ENCODE measurements at places on chromosomes 6 and 20.

GRCh38 chr20:37192137-37192854 is 12.9 kb upstream of the MROH8 start:
- DNase-seq, result peak; percentile 68

GRCh38 chr6:87487555-87487954 is 14.8 kb downstream of the SLC35A1 start:
- DNase-seq, result no peak

- DNase-seq, result no peak
Measured at GRCh38 chr6:134170844-134171243, 118.4 kb upstream of the SLC2A12 start.

- DNase-seq, result no peak
Measured at GRCh38 chr20:9441948-9442347, 72.4 kb upstream of the LAMP5 start.

DNA sequence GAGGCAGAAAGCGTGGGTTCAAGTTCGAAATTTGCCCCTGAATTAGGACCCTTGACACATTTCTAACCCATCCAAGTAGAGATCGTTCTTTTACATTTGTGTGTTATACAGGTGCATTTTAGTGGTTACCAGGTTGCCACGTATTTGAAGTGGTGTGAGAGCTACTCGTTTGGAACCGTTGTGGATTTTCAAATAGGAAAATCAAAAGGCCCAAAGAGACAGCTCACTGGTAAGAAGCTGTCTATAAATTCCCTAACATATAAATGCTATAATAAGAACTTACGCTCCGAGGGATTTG is 1.6 kb upstream of the REV3L start:
- DNase-seq, result no peak

DNA sequence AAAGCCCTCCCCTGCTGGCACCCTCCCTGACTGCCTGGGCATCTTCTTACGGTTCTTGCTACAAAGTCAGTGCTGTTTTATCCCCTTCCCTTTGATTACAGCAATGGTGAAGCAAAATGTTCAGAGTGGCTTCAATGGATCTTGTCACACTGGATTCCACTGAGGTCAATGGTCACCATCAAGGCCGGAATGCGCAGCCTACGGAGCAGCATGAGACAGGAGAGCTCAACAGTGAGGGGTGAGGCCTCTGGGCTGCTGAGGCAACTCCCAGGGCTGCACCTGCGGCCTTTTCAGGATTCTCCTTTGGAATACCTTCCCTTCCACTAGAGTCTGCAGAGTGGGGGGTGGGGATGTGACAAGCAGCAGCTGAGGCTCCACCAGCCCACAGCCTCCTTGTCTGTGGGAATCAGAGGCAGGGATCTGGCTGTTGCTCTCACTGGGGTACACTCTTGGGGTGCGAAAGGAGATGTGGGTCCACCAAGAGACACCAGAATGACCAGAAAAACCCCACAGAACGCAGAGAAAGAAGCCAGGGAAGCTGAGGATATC is 40.4 kb upstream of the EMILIN3 start:
- no peak for DNase-seq

DNA sequence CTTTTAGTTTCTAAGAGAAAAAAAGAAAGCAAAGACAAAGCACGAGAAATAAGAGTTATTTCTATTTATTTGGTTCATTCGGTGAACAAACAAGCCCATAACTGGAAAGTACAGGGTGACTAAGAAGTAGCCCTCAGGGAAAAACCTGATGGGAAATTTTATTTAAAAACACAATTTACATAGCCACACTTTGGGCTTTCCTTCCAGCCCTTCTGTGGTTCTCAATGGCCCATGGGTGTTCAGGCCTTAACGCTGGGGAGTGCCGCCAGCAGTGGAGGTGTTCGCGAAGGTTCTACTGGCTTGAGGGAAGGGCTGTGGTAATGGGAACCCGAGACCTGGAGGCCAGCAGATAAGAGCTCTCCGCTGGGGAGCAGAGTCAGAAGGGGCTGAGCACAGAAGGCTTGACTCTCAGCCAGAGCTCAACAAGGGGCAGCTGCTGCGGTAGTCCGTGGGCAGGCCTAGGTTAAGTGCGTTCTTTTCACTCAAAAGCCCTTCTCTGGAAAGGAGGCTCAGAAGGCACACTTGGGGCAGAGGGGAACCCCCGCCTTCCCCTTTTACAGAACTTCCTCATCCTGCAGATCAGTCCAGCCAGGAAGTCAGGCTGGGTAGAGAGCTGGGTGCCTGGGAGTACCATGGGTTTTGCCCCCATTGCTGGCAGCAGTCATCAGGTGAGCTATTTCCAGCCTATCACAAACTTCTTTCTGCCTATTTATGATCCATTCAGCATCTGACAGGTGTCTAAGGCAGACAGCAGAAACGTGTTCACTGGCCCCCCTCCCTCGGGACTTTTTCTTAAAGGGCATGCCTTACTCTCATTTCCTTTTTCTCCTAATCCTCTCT is 8.8 kb upstream of the CD83 start:
- no peak for DNase-seq

DNA sequence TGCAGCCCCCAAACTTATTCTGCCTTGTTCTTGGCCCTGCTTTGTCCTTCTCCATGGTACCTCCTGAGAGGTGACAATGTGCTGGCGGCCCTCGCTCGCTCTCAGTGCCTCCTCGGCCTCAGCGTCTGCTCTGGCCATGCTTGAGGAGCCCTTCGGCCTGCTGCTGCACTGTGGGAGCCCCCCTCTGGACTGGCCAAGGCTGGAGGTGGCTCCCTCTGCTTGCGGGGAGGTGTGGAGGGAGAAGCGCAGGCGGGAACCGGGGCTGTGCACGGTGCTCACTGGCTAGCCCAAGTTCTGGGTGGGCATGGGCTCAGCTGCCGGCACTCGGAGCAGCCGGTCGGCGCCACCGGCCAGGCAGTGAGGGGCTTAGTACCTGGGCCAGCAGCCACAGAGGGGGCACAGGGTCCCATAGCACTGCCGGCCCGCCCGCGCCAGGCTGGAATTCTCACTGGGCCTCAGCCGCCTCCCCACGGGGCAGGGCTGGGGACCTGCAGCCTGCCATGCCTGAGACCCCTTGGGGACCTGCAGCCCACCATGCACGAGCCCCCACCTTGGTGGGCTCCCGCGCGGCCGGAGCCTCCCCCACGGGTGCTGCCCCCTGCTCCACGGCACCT is 55.9 kb upstream of the RALGAPA2 start:
- DNase-seq, result no peak

- no peak for DNase-seq
Measured at GRCh38 chr20:5722927-5723326, 27.3 kb upstream of the SHLD1 start.

DNA sequence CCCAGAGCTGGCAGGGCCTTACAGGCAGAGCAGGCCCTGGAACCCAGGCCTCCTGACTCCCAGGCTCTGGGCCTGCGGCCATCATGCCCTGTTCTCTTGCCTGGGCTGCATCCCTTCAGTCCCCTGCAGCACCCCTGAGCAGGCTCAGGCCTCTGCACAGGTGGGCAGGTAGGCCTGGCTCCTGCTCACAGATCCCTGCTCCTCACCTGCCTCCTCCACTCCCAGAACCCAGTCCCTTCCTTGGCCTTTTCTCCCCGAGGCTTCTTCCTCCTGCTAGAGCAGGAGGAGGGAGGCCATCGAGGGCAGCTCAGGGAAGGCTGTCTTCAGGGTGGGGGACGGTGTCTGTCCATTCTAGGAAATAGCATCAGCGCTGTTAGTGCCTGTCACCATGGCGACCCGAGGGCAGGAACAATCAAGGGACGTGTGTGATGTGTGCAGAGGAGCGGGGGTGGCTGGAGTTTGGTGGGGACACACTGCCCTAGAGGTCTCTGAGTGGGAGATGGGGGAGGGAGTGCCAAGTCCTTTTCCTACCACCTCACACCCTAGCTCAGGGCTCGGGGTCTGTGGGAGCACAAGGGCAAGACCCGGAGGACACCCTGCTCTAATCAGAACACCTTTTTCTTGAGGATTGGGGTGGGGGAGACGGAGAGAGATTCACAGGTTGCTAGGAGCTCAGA is 26.6 kb downstream of the GLP1R start:
- no peak for DNase-seq

DNA sequence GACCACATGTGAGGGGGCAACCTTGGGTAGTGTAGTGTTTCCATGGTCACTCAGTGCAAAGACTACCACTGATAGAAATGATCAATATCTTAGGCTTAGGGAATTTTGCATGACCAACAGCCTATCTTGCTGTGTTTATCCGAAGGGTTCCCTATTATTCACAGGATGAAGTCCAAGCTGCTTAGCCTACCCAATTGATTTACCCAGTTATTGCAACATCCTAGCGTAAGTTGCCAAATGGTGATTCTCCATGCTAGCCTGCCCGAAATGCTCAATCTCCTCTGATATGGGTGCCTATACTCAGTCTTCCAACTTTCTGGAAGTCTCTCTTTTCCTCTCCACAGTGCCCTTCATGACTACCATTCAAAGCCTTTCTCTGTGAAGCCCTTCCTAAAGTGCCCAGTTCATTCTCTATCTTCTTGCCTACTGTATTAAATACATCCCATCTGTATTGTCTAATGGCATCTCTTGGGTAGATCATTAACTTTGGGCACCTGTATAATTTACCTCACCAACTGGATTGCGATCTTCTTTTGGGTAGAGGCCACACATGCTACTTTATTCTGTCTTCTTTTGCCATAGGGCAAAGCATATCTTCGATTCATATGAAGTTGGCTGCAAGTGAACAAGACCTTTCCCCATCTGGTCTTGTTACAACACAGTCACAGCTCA is 240.5 kb downstream of the CLIC5 start:
- no peak for DNase-seq

GRCh38 chr6:234706-235372 is 57.4 kb upstream of the DUSP22 start:
- DNase-seq, result no peak

DNA sequence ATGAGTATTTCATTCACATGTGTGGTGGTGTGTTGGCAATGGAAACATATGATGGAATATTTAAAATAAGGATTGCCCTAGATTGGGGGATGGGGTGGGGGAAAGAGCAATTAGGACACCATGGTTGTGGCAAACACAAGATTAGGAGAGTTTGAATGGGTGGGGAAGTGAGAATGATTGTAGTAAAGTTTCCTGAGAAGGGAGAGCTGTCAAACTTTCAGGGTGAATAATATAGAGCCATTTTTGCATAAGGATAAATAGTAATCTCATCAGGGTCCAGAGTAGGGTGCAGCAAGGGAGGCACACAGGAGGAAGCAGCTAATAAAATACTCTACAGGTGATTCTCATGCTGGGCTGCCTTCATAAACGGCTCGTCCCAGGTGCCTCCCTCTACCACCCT is 294.9 kb upstream of the MARCKS start:
- no peak for DNase-seq

DNA sequence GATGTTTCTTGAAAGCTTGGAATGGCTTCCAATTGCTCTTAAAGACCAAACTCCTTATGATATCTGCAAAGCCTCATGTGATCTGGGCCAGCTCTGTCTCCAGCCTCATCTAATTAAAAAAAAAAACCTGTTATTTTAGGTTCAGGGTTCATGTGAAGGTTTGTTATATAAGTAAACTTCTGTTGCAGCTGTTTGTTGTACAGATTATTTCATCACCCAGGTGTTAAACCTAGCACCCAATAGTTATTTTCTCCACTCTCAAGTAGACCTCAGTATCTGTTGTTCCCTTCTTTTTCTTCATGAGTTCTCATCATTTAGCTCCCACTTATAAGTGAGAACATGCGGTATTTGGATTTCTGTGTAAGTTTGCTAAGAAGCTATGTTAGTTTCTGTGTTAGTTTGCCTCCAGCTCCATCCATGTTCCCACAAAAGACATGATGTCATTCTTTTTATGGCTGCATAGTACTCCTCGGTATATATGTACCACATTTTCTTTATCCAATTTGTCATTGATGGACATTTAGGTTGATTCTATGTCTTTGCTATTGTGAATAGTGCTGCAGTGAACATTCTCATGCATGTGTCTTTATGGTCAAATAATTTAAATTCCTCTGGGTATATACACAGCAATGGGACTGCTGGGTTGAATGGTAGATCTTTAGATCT is 30.2 kb upstream of the TFB1M start:
- DNase-seq, result no peak

DNA sequence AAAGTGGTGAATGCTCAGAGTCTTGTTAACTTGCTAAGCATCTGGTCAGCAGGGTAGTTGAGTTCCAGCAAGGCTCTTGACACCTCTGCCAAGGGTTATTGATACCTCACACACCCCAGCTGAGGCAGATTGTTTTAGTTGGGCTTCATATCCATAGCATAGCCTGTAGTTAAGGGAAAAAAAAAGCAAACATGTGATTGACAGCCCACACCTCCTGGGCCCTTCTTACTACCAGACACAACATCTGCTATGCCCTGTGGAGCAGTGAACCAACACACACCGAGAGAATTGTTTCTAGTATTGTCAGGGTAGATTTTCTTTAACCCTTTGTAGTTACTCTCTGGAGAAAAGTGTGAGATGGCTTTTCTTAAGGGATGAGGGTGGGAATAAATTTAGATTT is 697.0 kb upstream of the POU3F2 start:
- no peak for DNase-seq

DNA sequence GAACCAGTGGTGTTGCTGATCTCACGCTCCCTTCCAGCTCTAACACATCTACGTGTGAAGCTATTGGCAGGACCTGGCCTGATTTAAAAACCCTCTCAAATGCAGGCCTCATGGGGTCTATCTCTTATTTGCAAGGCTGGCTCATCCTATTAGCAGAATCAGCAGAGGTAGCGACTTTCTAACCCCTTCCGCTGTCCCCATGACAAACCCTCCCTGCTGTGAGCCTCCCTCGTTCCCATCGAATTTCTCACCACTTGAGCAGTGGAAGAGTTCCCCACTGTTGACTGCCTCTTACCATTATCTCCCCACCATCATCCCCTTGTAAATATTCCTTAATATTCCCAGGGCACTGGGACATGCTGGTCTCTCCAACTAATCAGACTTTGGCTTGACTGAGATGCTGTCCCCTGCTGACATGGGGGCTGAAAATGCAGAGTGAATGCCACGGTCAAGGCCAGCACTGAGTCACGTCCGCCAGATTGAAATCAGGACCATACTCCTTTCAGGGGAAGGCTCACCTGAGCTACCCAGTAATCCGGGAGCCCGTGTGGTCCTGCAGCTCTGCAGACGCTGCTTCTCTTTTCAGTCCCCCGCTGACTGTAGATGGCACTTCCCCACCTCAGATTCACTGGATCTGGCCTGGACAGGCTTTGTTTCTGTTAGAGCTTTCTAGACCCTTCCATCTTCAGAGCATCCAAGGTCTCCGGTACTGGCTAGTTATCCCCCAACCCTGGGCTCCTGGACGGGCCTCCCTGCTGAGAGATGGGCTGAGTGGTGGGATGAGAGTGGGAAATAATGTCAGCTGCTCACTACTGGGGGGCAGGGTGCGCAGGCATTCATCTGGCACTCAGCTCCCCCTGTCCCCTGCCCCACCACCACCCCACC is 23.1 kb downstream of the AAR2 start:
- DNase-seq, result no peak

GRCh38 chr6:14871221-14871620 is 374.6 kb upstream of the JARID2 start:
- no peak for DNase-seq

DNA sequence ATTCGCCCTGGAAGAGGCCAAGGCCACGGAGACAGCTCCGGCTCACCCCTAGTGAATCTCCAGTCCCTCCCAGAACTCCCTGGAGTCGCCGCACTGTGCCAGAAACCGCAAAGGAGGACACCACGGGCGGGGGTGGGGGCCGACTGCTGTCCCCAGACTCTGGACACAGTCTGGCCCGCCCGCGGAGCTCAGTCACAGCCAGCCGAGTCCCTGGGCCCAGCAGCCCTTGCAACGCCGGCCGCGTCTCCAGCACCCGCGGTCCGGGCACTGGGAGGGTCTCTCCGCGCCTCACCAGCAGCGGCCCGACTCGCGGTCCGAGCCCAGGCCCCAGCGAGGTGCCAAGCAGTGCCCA is 518 bp downstream of the PEX6 start:
- DNase-seq, result no peak

GRCh38 chr6:99912657-99913056 is 81.4 kb downstream of the MCHR2 start:
- no peak for DNase-seq
